ENCODE measurements at places on chromosomes 1 and 21.

- no peak for DNase-seq
Observed at GRCh38 chr21:42155045-42155855, 63.7 kb upstream of the ABCG1 start.

GRCh38 chr1:116713474-116713873, 40.8 kb upstream of the CD2 start:
- no peak for DNase-seq

DNA sequence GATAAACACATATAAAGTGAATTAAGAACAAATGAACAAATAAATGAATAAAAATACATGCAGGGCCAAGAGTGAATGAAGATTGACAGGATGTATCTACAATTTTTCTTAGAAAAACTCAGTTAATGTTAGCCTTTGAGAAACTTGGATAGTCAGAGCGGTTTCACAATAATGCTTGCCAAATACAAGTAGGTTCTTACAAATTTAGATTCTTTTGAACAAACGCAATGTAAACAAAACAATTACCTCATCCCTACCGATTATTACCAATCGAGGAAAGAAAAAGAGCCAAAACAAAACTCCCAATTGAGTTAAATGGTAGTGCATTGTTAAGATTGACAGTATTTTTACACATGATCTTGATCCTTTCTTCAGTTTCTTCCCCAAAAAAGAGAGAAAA, 176.9 kb upstream of the DEPDC1 start:
- no peak for DNase-seq

DNA sequence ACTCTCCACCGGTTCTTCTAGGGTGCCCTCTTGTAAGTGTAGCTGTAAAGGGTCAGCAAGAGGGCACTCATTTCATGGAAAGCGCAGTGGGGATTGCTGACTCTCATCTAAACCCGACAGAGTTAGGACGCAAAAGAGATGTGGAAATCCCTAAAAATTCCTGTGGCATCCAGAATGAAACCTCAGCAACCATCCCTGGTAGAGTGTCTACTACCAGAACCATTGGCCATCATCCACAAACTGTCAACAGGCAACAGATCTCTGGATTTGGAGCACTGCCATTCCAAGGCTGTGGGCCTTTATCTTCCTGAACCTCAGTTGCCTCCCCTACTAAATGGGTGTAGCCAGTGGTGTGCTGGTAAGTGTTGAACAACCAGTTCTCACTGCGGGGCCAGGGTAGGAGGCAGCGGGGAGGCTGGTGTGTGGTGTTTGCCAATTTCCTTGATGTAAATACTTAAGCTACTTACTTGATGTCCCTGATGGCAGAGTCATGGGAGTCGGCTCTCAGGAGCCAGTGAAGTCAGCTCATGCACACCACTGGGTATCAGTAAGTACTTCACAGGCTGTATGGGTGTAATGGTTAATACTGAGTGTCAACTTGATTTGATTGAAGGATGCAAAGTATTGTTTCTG, 195.8 kb downstream of the KAZN start:
- no peak for DNase-seq

DNA sequence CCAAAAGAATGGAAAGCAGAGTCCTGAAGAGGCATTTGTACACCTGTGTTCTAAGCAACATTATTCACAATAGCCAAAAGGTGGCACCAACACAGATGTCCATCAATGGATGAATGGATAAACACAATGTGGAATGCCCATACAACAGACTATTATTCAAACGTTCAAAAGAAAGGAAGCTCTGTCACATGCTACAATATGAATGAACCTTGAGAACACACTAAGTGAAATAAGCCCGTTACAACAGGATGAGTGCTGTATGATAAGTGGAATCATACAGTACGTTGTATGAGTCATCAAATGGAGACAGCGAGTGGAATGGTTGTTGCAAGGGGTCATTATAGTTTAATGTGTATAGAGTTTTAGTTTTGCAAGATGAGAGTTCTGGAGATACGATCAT, 80.1 kb downstream of the SH3BGR start:
- no peak for DNase-seq

DNA sequence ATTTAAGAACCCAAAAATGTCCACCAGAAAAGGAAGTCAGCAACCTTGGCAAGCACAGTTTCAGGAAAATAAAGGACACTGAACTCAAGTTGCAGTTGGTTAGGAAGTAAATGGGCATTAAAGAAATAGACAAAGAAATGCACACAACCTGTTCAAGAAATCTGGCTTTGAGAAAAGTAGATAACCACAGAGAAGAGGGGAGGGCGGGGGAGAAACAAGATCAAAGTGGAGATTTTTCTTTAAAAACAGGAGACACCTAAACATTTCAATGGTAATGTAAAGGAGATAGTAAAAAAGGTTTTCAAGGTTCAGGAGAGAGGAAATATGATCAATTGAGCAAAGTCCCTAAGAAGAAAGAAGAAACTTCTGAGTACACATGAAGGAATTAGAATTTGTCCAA, 29.1 kb downstream of the SYDE2 start:
- no peak for DNase-seq

DNA sequence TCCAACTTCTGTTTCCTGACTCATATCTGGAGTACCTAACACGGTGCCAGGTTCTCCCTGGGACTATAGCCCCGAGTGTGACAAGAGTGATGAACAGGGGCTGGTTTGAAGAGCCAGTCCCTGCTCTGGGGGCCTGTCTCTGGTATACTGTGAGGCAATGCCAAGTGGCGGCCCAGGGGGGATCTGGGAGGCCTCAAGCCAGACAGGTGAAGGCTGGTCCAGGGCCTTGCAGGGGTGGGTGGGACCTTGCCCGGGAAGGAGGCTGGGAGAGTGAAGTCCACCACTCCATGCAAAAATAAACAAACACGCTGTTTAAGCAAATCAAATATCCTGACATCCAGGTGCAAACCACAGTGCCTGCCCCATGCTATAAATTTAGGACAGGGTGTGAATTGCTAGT, 6.8 kb upstream of the PLXNA2 start:
- no peak for DNase-seq

GRCh38 chr1:12126781-12127180, 40.0 kb upstream of the TNFRSF1B start:
- DNase-seq: no peak

GRCh38 chr1:70140343-70140742, 65.0 kb downstream of the LRRC40 start:
- DNase-seq: no peak

DNA sequence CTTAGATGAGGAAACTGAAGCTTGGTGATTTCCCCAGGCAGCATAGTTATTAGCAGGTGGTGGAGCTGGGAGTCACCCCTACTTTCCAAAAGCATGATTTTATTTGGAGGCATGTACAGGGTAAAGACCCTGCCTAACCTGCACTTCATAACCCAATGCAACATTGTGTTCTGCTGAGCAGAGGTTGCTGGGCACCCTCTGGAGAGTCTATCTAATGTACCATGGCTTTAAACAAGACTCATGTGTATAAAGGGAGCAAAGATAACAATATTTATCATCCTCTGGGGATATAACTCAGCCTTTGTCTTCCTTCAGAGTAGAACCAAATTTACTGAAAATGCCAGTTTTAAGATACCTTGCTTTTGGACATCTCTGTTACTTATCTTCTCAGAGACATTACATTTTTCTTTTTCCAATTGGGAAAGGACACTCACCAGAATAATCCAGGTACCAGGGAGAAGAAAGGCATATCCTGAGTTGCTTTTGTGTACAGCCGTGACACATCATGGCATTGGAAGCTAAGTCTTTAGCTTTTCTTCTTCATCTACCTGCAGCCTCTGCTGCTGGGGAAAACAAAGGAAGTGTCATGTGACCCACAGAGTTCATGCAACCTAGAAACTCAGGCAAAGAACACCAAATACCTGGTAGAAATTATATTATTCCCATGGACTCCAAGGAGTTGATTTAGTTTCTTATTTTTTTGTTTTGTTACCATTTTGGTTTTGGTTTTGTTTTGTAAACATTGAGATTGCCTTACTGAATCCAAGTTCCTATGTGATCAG, 39.6 kb downstream of the ELAVL4 start:
- DNase-seq: no peak

DNA sequence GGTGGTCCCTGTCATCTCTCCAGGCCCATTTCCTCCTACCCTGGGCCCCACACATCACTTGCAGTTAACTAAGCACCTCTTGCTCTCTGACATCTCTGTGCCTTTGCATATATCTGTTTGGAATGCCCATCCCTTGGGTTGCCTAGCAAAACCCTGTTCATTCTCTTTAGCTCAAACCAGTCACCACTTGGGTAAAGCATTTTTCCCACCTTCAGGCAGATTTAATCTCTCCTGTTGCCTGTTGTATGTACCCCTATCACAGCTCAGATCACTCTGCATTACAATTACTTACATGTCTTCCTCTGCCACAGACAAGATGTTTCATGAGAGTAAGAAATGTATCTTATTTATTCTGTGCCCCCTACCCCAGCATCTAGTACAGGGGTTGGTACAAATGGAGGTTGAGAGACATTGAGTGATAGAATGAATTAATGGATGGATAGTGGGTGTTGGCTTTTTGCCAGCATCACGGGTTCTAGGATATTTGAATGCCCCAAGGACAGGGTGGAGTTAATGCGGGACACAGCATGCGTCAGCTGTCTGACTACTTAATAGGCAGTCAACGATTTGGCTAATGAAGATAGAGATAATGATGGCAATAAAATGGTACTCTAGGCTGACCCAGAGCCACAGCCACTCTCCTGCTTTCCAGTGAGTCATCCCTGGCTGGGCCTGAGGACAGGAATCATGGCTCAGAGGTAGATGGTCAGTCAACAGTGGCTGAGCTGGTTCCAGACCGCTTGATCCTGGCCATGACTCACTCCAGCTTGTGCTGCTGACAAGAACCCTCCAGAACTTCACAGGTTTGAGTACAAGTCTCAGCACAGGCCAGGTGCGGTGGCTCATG, 6.5 kb downstream of the NR0B2 start:
- DNase-seq: no peak

- no peak for DNase-seq
Observed at GRCh38 chr1:186482661-186483255, 21.8 kb upstream of the PDC start.

DNA sequence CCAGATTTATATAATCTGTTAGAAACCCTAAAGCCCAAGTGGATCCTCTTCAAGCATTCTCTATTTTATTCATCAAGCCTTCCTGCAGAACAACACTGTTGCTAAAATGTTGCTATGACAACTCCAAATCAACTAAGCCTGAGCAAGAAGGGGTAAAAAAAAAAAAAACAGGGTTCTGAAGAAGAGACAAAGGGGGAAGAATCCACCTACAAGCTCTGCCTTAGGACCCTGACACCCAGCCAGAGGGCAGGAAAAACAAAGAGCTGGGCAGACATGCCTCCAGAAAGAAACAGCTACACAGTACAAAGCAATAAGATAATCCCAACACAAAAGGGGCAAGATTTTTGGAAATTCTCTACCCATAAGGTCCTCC, 1.3 kb downstream of the USF1 start:
- DNase-seq: no peak

DNA sequence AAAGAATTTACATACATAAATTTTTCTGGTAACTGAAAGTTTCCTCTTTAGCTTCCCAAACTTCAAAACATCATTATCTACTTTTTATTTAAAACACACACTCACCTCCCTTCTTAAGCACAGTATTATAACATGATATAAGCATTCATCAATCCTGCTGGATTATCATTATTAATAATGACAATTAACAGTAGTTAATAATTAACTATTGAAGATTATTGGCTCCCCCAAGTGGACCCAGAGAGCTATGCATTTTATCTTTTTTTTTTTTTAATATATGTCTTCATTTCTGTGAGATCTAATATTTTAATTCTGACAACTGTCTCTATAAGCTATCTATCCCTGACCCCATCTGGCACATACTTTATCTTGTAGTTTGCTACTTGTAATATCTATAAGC, 252.1 kb upstream of the CACYBP start:
- no peak for DNase-seq

DNA sequence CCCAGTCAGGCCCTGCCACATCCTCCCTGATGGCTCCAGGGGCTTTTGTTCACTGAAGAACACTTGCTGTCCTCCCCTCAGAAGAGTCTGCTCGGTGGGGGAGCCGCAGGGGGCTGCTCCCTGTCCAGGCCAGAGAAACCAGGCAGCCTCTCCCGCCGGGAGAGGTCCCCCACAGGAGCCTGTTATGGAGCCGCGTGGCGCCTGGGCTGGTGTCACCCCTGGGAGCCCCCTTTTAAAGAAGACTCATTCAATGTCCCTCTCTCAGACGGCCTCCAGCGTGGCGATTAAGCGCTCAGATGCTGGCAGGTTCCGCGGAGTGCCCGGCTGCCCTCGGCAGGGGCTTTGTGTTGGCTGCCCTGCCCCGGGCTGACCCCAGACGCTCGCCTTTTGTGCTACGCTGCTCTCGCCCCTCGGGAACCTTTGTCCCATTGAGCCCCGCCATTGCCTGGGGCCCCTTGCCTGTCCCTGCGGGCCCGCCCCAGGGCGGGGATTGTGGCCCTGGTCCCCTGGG, 43.1 kb downstream of the SKI start:
- no peak for DNase-seq

GRCh38 chr21:32256873-32257620, 21.8 kb downstream of the MIS18A start:
- DNase-seq: no peak

DNA sequence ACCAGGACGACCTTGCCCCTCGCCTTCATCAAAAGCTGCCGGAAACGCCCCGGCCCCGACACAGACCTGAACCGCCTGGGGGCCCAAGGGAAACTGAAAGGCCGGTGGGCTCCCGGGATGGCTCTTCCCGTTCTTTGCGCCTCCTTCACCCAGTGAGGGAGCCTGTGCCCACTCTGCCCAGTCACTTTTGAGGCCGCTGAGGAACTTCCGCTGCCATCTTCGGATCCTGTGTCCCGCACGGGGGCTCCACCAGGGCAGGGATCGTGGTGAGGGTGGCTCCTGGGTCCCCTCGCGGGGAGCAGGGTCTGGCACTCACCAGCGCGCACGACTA, 104.0 kb downstream of the PPIAL4G start:
- no peak for DNase-seq

GRCh38 chr1:6859415-6860343, 74.4 kb downstream of the CAMTA1 start:
- DNase-seq: no peak

DNA sequence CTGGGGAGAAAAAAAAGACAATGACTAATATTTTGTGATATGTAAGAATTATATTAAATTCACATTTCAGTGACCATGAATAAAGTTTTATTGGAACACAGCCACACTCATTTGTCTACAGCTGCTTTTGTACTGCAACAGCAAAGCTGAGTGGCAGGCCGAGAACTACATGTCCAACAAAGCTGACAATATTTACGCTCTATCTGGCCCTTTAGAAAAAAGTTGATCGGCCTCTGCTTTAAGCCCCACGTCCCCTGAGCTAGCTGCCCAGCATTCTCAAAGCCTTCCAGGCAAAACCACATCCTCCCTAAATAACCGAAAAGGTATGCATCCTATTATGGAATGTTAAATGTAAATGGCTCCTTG, 8.6 kb downstream of the SLC2A1 start:
- DNase-seq: no peak

Data from activated T-helper 9 cell treated with anti-CD3 and anti-CD28 coated beads, Interleukin-2, amount 50 U/mL, for 16 hours (primary cell).